CD4-positive, alpha-beta T cell treated with Interferon gamma for 1 hour (primary cell): ENCODE measurements at places on chromosomes 4 and X.

DNA sequence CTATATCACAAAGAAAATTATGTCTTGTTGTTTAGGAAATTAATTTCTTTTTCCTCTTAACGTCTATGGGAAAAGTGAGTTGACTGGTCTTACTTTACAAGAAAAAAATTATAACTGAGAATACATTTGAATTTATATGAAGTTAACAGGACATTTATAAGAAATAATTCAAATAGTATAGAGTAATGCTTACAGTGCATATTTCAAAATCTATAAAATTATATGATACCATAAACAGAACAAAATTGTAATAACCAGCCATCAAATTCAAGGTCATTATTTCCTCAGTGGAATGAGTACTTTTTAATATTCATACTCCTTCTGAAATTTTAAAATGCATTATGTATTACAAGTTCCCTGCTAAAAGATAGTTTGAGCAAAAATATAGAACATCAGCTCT is 884.5 kb downstream of the TECRL start:
- DNase-seq, result no peak

DNA sequence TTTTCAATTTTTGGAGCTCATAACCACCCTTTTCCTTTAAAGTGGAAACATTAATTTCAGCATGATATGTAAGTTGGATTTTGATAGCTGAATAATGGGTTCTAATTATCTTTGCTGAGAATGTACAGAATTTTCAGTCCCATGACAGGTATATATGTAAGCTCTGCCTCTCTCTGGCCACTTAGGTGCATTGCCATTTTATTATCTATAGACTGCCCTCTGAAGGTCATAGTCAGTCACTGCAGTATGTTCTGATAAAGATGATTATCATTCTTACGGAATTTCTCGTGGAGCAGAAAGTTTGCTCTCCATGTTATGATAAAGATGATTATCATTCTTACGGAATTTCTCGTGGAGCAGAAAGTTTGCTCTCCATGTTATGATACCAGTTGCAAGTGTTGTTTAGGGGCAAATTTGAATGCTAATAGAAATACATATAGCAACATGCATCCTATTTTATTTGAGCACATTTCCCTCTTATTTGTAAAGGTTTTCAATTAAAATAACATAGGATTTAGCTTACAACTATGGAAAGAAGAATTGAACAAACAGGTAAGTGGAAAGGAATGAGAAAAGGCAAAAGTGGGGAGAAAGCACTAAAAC is 10.4 kb downstream of the AFP start:
- DNase-seq, result no peak

DNA sequence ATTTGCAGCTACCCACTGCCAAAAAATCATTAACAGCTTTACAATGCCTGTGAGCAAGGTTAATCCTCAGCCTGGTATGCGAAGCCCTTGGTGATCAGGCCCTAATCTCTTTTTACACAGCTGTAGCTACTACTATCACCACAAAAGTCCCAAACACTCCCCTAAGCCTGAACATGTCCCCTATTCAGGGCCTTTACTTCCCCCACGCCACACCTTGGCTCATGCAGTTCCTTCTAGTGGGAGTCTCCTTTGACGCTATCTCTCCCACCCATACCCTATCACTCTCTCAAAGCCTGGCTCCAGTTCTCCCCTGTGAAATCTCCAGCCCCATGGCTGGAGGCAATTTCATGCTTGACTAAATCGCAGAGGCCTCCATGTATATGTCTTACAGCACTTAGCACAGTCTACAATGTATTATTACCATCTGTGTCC is 90.6 kb upstream of the CBR4 start:
- no peak for DNase-seq

DNA sequence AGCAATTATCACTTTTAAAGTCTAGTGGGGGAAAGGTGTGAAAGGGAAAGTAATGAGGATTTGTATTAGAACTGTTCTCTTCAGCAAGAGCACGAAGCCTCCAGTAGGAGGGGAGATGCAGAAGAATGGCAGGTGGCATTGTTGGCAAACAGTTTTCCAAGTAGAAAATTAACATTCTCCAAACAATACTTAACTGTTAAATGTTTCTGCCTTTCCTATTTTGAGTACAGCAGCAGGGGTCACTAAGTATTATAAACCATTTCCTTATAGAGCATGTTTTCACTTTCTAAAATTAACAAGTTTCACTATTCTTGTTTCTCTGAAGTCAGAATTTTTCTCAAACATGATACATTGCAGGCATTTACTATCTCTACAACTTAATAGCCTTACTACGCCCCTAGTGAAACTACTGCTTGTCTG is 58.7 kb downstream of the LEF1 start:
- DNase-seq, result no peak

GRCh38 chr4:184273166-184274147 is 55.8 kb upstream of the ENPP6 start:
- no peak for DNase-seq

GRCh38 chr4:148007792-148008191 is 275.9 kb downstream of the ARHGAP10 start:
- DNase-seq, result no peak

- peak; percentile 24 for DNase-seq
Observed at GRCh38 chr4:184448821-184449220, 25.5 kb downstream of the IRF2 start.

DNA sequence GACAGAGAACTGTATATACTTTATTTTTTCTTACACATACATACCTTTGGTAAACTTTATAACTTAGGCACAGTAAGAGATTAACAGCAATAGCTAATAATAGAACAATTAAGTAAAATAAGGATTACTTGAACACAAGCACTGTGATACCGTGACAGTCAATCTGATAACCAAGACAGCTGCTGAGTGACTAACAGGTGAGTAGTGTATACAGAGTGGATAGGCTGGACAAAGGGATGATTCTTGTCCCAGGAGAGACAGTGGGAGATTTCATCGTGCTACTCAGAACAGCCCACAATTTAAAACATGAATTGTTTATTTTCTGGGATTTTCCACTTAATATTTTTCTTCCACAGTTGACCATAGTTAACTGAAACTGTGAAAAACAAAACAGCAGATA is 411.8 kb downstream of the PPP1R2C start:
- no peak for DNase-seq

DNA sequence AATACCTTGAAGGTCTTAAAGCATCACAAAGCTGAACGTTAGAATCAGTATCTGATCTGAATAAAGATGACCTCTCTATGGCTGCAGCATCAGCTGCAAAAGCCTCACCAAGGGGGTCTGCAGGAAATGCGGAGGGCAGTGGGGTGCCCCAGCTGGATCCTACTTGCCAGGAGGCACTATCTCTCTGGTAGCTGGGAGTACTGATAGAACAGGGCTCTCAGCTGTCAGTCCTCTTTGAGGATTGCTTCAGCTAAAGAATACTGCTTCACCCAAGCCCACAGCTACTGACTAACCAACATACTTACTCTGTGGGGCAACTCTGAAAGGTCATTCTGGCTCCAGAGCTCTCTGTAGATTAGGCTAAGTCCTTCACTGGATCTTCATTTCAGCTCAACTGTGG is 112.5 kb upstream of the ZFP42 start:
- no peak for DNase-seq

GRCh38 chr4:77921701-77922100 is 59.1 kb downstream of the MRPL1 start:
- DNase-seq, result no peak

DNA sequence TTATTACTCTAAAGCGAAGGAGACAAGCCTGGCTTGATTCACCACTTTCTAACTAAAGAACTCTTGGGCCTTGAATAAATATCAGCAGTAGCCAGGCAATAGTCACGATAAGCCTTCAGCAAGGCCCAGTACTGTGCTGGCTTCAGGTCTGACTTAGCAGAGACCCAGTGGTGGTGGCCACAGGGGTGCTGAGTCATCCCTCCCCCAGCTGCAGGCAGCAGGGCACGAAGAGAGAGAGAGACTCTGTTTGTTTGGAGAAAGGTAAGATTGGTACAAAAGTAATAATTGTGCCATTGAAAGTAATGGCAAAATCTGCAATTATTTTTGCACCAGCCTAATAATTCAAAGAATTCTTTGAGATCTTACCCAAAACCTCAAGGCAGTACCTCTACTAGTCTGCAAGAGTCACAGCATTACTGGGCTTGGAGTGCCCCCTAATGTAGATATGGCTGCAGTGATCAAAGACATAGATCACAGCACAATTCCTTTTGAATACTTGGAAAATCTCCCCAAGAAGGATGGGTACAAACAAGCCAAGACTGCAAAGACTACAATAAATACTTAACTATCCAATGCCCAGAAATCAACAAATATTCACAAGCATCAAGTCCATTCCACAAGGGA is 159.5 kb upstream of the USP38 start:
- DNase-seq, result no peak

GRCh38 chrX:42751573-42751972 is 26.4 kb downstream of the PPP1R2C start:
- DNase-seq, result no peak

DNA sequence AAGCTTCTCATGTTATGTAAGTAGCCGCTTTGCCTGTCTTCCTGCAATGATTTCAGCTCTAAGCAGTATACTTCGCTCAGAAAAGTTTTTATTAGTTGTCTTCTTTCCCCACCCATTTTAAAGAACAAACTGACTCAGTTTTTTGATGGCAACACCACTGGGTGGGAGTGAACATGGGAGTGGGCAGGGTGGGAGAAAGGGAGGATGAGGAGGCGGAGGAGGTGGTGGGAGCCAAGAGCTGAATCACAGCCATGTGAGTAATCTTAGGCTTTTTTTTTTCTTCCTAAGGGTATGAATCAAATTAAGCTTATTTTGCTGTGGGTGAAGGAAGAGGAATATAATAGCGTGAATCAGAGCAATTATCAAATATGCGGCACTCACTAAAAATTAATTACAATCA is 574.3 kb upstream of the DIPK2B start:
- DNase-seq, result no peak

DNA sequence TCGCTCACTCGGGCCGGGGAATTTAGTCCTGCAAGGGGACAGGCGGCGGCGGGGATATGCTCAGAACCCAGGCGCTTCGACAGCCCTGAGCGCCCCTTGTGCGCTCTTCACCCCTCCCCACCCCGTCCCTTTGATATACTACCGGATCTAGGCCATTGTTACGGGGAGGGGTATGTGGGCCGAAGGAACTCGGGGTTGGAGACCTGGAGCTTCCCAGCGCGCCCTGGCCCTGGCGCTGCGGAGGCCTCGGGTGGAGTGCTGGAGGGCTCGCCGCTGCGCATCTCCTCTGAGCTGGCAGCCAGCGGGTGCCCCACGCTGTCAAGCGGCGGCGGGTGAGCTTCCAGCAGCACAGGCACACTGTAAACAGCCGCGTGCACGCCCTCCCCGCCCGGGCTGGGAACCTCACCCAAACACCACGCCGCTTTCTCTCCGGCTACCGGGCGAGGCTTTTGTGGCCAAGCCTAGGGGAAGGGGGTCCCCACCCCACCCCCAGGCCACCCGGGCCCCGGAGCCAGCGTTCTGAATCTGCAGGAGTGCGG is 54.5 kb upstream of the BCOR start:
- peak; percentile 43 for DNase-seq

DNA sequence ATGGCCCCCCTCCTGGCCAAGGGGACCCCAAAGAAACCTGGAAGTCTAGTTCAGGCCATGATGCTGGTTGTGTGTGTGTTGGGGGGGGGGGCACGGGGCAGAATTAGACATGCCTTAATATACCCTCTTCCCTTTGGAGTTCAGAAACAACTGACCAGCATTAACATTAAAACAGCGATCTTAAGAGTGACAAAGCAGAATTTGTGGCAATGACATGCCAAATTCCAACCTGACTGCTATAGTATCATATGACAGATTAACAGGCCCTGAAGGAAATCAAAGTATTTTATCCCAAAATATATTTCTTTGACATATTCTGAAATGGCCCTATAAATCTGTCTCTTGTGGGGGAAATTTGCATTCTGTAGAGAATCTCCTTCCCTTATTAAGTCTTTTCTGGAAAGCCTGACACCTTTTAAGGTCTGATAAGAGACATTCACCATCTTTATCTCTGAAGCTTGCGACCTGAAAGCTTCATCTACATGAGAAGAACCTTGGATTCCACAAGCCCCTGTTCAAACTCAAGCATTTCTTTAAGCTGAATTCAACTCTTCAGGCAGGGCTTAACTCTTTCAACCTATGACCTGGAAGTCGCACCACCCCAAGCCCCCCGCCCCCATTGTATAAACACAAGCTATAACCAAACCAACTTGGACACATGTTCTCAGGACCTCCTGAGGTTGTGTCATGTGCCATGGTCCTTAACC is 40.2 kb downstream of the ABCB7 start:
- no peak for DNase-seq

- DNase-seq, result no peak
Observed at GRCh38 chr4:109631532-109632108, 71.6 kb downstream of the MCUB start.

GRCh38 chrX:40140706-40141499 is 43.1 kb upstream of the BCOR start:
- no peak for DNase-seq

- no peak for DNase-seq
Observed at GRCh38 chr4:100428051-100428450, 89.8 kb downstream of the EMCN start.

DNA sequence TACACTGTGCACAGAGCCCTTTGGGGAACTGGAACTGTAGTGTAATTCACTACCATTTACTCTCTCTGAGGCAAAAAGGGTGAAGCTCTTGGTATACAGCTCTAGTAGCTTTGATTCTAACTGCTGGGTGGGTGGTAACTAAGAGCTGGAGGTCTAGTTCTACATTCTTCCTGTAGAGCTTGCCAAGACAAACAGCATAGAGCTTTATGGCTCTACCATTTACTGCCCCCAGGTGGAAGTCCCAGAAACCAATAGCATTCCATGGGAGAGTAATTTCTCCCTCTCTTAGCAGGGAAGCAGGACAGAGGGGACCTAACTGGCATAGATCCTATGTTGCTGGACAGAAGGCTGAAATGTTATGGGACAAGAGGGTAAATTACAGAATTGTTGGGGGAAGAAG is 26.7 kb downstream of the HDAC8 start:
- no peak for DNase-seq

DNA sequence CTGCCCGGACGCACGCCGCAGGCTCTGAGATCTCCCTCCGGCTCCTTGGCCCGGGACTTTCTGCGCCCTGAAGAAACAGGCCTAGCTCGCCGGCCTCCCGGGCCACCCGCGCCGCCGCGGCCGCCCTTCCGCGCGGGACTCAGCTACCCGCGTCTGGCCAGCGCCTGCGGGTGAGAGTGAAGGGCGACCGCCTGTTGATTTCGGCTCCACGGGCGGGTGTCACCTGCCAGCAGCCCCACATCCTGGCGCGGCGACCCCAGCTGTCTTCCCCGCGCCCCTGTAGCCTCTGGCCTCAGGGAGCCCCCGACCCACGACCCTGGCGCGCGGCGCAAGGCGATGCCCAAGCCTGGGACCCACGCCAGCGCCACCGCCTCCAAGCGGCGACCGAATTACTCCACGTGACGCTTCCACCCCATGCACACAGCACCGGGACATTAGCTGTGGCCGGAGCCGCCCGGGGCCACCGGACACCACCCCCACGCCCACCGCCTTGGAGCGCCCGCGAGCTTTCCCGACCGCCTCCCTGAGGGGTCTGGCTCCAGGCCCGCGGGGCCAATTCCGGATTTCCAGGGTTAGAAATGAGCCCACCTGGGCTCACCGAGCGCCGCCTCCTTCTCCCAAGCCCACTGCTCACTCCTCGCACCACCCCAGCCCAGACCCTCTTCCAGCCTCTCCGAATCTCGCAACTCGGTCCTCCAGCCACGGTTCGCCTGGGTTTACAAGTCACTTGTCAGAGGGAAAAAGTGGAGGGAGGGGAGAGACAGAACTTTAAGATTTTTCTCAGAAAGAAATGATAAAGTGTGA is 10.2 kb downstream of the ARX start:
- DNase-seq, result no peak
